ENCODE measurements at places on chromosomes 6 and 20.

DNA sequence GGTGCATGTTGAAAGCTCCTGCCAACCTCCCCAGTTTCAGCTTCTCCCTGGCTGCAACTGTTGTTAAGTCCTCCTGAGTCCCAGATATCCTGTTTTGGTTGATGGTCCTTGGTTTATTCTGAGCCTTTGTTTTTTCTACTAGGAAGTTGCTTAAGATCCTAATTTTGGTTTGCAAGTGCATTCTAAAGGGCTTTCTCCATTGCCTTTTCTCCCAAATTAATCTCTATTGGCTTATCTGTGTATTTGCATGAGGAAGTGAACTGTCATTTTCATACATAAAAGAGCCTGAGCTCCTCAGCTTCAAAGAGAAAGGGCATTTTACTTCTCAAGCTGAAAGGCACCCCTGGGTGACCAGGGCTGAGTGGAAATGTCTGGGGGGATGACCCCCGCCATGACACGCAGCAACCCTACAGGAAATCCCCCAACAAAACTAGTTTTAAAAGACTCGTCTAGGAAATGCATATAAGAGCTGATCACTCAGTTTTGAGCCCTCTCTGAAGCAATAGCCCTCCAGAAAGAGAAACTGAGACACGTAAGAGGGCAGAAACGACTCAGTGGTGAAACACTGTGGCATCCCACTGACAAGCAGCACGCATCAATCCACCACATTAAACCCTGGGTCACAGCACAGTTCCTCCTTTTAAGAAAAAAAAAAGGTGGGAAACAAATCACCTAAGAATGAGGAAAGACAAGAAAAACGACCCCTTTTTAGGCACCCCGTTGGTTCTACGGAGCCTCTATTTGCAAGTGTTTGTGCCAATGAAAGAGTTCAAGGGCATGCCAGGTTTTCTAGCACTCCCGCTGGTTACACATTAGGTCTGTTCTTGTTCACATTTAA is 140.9 kb downstream of the THBS2 start:
- DNase-seq, result no peak

DNA sequence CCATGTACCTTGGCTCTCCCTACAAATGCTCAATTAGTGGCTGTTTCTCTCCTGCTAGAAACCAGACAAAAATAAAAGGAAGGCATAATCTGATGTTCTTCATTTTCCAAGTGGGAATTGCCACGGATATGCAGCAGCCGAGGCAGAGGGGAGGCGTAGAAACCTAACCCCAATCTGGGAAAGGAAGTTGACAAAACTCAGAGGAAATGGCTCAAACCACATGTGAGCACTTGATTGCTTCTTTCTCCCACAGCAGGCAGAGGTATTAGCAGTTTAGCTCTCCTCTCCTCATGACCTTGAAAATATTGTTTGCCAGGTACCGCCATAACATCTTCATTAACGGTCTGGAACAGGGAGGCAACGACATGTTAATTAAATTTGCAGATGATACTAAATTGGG is 3.8 kb upstream of the MLN start:
- no peak for DNase-seq

- DNase-seq, result no peak
Measured at GRCh38 chr20:39778431-39778830, 816.3 kb downstream of the DHX35 start.

GRCh38 chr6:118665011-118665410 is 13.6 kb upstream of the CEP85L start:
- DNase-seq, result no peak

DNA sequence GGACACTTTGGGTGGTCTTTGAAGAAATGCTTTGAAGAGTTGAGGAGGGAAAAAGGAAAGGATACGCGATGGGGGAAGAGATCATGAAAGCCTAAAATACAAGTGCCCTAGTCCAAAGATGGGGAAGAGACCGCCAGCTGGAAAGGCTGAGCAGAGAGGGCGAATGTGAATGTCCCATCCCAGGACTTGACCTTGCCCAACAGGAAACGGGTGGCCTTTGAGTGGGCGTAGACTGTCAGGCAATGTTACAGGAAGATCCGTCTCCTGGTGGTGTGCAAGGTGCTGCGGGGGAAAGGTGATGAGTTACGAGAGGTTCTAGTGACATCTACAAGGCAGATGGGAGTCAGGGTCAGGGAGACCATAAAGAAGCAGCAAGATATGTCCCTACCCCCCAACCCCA is 55.0 kb upstream of the TBXT start:
- DNase-seq, result no peak

DNA sequence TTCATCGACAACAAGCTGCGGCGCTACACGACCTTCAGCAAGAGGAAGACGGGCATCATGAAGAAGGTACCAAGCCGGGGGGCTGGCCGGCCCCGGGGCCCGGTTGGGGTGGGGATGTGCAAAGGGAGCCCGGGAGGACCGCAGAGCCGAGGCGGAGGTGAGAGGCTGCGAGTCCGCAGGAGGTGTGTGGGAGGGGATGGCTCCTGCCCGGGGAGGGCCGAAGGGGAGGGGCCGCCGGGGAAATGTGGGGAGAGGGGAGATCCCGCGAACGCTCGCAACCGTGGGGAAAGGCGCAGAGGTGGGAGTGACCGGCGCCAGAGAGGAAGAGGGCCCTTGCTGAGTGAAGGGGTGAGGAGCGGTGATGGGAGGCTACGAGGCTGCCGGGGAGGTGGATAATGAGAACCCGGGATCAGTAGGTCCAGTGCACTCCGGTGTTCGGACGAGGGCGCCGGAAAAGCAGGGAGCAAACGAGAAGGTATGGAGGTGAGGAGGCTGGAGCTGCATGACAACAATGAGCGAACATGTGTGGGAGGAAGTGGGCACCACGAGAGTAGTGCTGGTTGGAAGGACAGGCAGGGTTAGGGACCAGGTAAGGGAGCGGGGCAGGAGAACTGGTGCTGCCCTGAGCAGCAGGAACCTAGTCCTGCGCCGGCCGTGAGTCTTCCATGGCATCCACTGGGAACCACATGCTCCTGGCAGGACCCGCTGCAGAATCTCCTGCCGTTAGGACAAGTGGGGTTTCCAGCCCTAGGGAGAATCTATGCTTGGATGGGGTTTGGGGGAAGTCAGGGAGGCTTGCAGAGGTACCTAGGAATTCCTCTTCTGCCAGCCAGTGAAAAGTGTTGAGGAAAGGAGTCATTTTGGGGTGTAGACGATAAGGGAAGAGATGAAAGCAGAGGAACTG is 1.3 kb downstream of the SRF start:
- DNase-seq, result peak; percentile 65

DNA sequence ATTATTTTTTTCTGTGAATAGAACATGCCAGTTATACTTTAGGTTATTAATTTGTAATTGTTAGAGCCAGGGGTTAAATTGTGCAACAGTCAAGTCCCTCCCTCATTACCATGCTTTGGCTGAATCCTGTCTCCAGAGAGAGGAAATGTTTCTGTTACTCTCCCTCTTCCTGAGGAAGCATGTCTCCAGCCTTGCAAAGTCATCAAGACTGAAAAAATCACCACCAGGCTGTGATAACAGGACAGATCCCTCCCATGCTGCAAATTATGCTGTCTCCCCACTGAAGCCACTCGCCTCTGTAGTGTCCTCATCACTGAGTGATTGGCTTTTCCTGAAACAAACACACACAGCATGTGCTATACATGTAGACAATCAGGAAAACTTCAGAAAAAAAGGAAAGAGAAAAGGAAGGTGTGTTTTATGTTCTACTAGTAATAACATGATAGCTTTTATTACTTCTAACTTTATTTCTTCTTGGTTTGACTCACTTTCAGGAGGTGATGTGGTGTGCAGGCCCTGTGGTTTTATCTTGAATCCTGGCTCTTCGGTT is 290.0 kb upstream of the JAG1 start:
- DNase-seq, result no peak

GRCh38 chr6:127366282-127367022 is 23.0 kb upstream of the ECHDC1 start:
- DNase-seq, result no peak

DNA sequence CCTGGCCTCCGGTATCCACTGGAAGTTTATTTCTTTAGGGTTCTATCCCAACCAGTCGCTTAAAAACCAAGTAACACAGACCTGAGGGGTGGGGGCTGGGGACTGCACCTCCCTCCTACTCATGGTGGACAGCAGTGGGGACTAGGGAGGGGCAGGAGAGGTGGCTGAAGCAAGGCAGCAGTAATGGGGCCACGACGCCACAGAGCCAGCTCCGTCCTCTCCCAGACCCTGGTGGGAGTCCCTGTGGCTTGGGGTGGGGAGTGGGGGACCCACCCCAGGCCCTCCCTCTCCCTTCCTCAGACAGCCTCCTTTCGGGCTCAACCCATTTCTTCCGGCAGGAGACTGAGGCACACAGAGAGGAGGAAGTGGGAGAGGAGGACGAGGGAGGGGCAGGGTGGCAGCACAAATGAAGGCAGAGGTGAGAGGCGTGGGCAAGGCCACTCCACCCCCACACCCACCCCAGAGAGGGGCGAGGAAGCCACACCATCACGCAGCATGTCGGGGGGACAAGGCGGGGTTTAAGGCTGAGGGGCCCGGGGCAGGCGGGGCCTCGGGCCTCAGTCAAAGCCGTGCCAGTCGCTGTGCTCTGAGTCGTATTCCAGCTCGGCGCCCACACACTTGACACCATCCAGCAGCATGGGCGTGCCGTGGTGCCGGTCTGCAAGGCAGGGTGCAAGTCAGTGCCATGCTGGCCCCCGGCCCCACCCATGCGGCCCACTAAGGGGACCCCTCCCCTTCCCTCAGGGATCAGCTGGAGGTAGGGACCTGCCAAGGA is 13.9 kb downstream of the ADISSP start:
- DNase-seq, result no peak

- no peak for DNase-seq
Measured at GRCh38 chr6:159493898-159494585, 199.0 kb downstream of the SOD2 start.

DNA sequence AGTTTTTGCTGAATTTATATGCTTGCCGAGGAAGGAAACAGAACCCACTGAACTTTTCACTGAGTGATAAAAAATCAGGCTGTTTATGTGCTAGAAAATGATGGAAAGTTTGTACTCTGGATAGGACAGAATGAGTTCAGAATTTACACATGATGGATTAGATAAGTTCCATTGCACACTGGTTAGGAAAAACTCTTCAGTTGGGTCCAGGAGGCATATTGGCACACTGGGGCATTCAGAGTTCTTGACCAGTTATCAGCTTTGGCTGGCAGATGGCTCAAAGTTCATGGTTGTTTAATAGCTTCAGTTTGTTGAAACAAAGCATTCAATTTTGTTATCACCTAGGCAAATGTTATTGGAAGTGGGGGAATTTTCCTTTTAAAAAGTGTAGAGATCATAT is 613.3 kb upstream of the SYNCRIP start:
- DNase-seq, result no peak

DNA sequence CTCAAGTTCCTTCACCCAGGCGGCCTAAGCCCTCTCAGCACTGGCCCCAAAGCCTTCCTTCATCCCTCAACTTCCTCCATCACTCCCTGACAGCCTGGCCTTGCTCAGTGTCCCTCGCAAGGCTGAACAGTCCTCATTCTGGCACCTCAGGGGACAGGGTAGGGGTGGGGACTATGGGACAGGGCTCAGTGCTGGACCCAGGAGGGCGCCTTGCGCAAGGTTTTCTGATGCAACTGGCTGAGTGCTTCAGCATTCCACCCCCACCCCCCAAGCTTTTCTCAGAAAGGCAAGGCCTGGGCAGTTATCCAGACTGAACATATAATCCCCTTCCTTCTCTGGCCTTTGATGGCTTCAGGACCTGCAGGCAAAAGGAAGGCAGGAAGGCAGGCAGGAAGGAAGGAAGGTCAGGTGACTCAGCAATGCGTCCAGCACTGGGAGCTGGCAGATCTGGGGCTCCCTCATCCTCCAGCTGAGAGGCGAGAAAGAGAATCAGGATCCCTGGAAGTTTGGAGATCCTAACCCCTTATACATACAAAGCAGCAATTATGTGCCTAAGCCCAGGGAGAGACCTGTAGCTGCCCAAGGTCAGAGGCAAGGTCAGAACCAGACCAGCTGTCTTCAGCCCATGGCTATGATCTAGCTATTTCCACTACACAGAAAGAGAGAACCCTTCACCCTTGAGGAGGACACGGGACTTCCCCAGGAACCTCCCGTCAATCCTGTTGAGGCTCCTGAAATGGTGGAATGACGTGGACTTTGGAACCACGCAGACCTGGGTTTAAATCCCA is 8.6 kb upstream of the TRIB3 start:
- no peak for DNase-seq

- no peak for DNase-seq
Measured at GRCh38 chr6:113412589-113413357, 444.4 kb upstream of the MARCKS start.

- DNase-seq, result no peak
Measured at GRCh38 chr20:35317416-35318210, 25.4 kb upstream of the FAM83C start.

DNA sequence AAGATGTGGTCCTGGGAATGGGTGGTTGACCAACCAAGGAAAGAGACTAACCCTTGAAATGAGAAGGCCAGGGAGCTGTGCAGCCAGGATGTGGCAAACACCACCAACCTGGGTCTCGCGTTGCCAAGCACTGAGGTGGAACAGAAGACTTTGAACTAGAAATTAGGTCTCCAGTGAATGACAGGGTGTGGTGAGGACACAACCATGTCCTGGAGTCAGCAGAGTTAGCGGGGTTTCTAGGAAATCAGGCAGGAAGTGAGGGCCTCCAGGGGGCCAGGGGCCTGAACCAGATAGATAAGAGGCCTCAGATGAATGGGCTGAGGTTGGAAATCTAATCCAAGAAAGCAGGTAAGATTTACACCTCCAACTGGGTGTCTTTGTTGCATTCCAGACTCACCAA is 353.3 kb upstream of the ARID1B start:
- no peak for DNase-seq

DNA sequence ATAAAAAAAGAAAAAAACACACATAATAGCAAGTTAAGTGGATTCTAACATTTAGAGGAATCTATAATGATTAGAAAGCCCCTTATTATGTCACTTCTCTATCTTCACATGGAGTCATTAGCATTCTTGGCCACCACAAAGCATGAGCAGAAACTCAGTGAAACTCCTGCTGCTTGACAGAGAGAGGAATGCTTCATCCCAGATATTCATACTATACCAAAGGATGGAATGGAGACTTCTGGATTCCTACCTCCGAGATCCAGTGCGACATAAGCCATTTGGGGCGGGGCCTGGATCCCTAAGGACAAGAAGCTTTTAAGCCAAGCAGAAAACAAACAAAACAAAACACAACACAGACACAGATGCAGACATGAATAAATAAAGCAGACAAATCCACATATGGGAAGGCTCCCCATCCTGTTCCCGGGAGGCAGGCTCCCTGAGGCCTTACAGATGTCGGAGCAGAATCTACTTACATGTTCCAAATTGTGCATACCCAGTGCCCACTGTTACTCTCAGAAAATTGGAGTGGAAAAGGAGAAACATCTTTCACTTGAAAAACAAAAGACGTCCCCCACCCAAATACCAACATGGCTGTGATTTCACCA is 727.3 kb downstream of the MAFB start:
- DNase-seq, result no peak
